ENCODE measurements at places on chromosomes 7 and 10.

GRCh38 chr7:91240376-91240941 lies 23.8 kb upstream of the FZD1 start:
- no peak for DNase-seq

DNA sequence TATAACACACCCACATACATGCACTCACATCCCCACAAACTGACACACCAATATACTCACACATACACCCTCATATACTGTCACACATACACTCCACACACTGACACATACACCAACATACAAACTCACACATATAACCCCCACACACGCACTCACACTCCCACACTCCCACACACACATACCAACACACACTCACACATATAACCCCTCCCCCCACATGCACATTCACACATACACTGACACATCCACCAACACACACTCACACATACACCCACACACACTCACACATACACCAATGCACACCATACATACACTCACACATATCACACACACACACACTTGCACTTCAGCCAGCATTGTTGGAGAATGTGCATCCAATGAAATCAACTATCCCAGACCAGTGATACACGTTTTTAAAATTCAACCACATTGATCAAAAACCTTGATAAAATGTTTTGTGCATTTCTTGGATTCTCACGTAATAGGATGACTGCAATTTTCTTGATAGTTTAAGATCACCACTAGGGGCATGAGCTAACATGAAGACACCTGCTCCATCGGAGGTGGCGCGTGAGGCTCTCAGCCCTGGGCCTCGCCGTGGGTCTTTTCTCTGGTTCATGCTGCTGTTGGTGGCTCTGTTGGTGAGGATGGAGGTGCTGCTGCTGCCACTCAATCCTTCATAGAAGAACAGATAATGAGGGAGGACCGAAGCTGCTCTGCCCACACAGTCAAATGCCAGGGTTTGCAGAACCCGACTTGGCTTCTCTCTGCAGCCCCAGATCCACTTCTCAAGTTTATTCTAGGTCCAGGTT lies 32.1 kb upstream of the CHST15 start:
- no peak for DNase-seq

GRCh38 chr7:5200561-5201235 lies 10.7 kb downstream of the WIPI2 start:
- DNase-seq, result no peak

GRCh38 chr10:103895411-103896186 lies 22.4 kb downstream of the STN1 start:
- no peak for DNase-seq

Measured in stimulated activated CD8-positive, alpha-beta memory T cell treated with anti-CD3 and anti-CD28 coated beads, Interleukin-15, amount 100 ng/mL, for 4 hours (primary cell).